Calu3 (cell line): ENCODE measurements at places on chromosomes 2 and 18. TPM values are rescaled to one million over a fixed set of nuclear protein-coding genes. Genes with fewer than 3 reads are reported as not detected.

GRCh38 chr2:140988597-140988996 lies 1142.2 kb downstream of the LRP1B start:
- no peak overlapping the region for H3K27ac ChIP-seq
- H3K4me3 ChIP-seq, result no peak overlapping the region
- no peak for DNase-seq

- H3K4me1 ChIP-seq, result peaks cover 10% of the 10 kb centered on the region
- DNase-seq, result no peak
- peaks cover 32% of the 10 kb centered on the region for H3K36me3 ChIP-seq
- no peaks in the 10 kb centered on the region for H3K27me3 ChIP-seq
Observed at GRCh38 chr2:175181877-175182308, 383 bp upstream of the ATP5MC3 start.

The NBEAL1 gene
- total RNA-seq, result 31.4 and 37.6 TPM in 2 replicates

The NEU4 gene
- total RNA-seq, result 0.14 and 0.37 TPM in 2 replicates

DNA sequence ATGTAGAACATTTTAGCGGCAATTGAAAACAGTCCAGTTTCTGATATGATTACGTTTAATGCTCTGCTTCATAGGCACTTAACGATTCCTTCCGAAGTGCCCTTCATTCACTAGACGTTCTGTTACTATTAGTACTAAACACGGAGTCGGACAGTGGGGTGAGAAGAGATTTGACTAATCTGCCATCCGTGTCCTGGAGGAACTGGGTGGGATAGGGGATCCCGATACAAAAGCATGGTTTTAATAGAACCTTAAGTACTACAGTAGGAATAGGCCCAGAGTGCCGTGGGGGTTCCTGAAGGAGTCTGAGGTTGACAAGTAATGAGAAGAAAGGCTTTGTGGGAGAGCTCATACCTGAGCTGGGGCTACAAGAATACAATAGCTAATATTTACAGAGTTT lies 631 bp downstream of the MORN2 start:
- peak overlapping the region; percentile 96 for H3K27ac ChIP-seq
- H3K36me3 ChIP-seq, result peaks cover 24% of the 10 kb centered on the region
- peaks cover 16% of the 10 kb centered on the region for H3K4me1 ChIP-seq
- peak overlapping the region; percentile 99 for H3K4me3 ChIP-seq
- H3K27me3 ChIP-seq, result no peaks in the 10 kb centered on the region
- DNase-seq, result no peak

DNA sequence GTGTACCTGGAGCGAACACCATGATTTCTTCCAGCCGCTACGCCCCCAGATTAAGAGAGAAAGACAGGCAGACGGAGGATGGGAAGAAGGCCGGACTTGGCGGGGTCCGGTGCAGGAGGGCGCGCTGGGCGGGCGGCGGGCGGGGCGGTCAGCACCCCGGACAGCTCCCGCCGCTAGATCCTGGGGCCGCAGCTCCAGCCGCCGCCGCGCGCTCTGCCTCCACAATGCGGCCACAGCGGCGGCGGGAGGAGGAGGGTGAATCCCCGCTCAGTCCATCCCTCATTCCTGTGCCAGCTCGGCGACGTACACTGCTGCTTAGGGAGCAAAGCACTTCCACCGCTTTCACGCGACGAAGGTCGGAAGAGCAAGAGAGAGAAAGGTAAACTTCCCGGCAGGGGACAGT lies at the start of gene AKAIN1:
Gene AKAIN1 (minus strand): TSS at position 226 of the 403 bp plus-strand sequence. CDS start 204 bp downstream, at position 22.
- H3K36me3 ChIP-seq, result no peaks in the 10 kb centered on the region
- H3K4me1 ChIP-seq, result no peaks in the 10 kb centered on the region
- H3K27me3 ChIP-seq, result no peaks in the 10 kb centered on the region
- H3K27ac ChIP-seq, result no peak within 1 kb of the TSS
- H3K4me3 ChIP-seq, result no peak within 1 kb of the TSS

DNA sequence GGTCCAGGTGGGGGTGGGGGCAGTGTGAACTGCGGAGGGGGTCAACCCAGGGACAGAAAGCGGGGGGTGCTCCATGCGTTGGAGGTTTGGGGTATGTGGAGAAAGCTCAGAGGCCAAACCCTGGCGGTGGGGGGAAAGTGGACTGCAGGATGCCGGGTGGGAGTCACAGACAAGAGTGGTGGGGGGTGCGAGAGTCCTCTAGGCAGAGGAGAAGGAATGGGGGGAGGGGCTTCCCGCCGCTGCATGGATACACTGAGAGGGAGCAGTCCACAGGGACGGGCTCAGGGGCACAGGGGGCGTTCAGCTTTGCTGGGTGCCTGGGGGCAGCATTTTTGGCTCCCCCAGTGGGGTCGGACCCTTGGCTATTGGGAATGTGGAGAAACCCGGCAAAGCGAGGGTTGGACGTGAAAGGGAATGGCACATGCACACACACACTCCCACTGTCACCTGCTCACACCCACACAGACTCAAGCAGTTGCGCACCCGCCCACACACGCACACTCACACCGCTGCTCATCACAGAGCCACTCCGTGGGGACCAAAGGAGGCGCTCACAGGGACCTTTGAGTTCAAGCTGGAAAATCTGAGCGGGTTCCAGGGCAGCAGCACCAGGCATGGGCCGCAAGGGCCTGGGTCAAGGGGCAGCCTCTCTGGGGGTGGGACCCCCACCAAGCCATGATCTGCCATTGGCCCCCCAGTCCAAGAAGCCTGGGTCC lies 7.7 kb downstream of the GBX2 start:
- H3K36me3 ChIP-seq, result peaks cover under 1% of the 10 kb centered on the region
- H3K27ac ChIP-seq, result no peak overlapping the region
- no peaks in the 10 kb centered on the region for H3K4me1 ChIP-seq
- no peak overlapping the region for H3K4me3 ChIP-seq

GRCh38 chr2:37753758-37754157 lies 82.3 kb upstream of the CDC42EP3 start:
- H3K4me3 ChIP-seq, result peak overlapping the region; percentile 48
- H3K4me1 ChIP-seq, result peaks cover 13% of the 10 kb centered on the region
- H3K36me3 ChIP-seq, result no peaks in the 10 kb centered on the region
- DNase-seq, result peak; percentile 7
- H3K27me3 ChIP-seq, result no peaks in the 10 kb centered on the region
- peak overlapping the region; percentile 58 for H3K27ac ChIP-seq

- no peaks in the 10 kb centered on the region for H3K27me3 ChIP-seq
- no peak for DNase-seq
- H3K4me1 ChIP-seq, result peaks cover 28% of the 10 kb centered on the region
- H3K36me3 ChIP-seq, result peaks cover 5% of the 10 kb centered on the region
- H3K27ac ChIP-seq, result no peak overlapping the region
Observed at GRCh38 chr18:13379062-13379865, 160.7 kb downstream of the LDLRAD4 start.

DNA sequence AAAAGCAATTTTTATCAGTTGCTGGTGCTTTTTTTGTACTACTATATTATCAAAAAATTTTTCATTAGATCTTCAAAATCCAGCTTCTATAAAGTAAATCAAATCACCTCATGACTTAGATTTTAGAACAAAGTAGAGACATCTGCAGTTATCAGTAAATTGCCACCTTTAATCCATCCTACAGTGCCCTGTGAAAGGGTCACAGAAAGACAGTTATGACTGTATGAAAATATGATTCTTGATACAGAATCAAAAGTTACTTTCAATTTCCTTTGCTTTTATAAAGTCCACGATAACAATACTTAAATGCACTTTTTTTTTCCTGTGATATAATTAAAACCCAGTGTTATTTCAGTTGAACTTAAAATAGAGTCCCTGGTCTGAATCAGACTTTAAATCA lies 61.4 kb downstream of the PRPF40A start:
- H3K4me1 ChIP-seq, result no peaks in the 10 kb centered on the region
- no peak overlapping the region for H3K27ac ChIP-seq
- no peak overlapping the region for H3K4me3 ChIP-seq

- no peak for DNase-seq
- H3K4me1 ChIP-seq, result peaks cover 5% of the 10 kb centered on the region
- H3K4me3 ChIP-seq, result no peak overlapping the region
- H3K27ac ChIP-seq, result no peak overlapping the region
Observed at GRCh38 chr2:60819155-60819862, 62.1 kb upstream of the REL start.

DNA sequence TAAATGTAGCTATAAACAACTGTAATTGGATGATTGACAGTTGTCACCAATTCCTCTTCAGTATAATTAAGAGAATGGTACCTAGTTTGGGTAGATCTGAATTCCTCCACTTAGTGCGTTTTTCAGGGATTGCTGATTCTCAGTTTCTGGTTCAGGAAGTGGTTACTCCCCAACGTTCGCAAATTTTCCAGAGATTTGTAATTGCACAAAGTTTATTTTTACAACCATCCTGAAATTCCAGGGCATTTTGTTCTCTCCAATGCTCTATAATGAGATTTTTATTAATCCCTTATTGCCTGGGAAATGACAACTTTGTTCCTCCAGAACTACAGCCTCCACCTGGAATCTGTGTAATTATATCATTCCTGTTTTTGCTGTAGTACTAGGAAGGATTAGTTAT lies 710.6 kb upstream of the ZEB2 start:
- H3K27me3 ChIP-seq, result no peaks in the 10 kb centered on the region
- no peak overlapping the region for H3K27ac ChIP-seq
- H3K4me3 ChIP-seq, result no peak overlapping the region
- DNase-seq, result no peak

GRCh38 chr18:48030616-48031480 lies 100.4 kb upstream of the SMAD2 start:
- H3K27me3 ChIP-seq, result peaks cover 24% of the 10 kb centered on the region
- H3K36me3 ChIP-seq, result no peaks in the 10 kb centered on the region
- H3K4me1 ChIP-seq, result no peaks in the 10 kb centered on the region
- no peak overlapping the region for H3K27ac ChIP-seq

The TNP1 gene
- total RNA-seq, result not detected in 2 replicates

DNA sequence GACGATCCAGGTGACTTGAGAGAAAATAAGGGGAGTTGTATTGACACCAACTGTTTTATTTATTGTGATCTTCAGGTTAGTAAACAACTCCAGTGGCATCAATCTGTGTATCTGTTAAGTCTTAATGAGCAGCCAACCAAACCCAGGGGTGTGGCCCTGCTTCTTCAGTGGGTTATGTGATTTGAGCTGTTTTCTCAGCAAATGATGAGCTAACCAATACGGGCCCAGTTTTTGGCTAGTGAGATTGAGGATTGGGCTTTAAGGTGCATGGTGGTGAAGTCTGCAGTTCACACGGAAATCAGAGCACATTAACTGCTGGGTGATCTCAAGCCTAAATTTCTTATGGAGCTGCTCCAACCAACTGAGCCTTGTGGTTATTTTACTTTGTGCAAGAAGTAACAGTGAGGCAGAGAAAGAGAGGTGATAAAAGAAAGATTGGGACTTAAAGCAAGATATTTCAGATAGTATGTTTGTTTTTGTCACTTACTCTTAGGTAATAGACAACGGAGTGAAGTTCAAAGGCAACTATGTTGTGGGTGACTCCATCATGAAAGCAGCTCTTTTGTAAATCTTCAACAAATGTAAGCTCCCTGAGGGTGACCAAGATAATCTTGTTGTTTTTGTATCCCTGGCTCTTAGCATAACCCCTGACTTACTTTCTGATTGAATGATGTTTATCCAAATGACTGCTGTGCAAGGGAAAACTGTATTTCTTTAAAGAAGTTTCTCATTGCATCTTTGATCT lies 2.4 kb downstream of the MTCL1 start:
- peaks cover 51% of the 10 kb centered on the region for H3K4me1 ChIP-seq
- peak; percentile 44 for DNase-seq
- H3K27me3 ChIP-seq, result no peaks in the 10 kb centered on the region

- no peaks in the 10 kb centered on the region for H3K4me1 ChIP-seq
- H3K36me3 ChIP-seq, result no peaks in the 10 kb centered on the region
- no peak overlapping the region for H3K4me3 ChIP-seq
- DNase-seq, result peak; percentile 42
- no peaks in the 10 kb centered on the region for H3K27me3 ChIP-seq
- H3K27ac ChIP-seq, result no peak overlapping the region
Observed at GRCh38 chr2:162301151-162301804, 17.2 kb downstream of the IFIH1 start.

DNA sequence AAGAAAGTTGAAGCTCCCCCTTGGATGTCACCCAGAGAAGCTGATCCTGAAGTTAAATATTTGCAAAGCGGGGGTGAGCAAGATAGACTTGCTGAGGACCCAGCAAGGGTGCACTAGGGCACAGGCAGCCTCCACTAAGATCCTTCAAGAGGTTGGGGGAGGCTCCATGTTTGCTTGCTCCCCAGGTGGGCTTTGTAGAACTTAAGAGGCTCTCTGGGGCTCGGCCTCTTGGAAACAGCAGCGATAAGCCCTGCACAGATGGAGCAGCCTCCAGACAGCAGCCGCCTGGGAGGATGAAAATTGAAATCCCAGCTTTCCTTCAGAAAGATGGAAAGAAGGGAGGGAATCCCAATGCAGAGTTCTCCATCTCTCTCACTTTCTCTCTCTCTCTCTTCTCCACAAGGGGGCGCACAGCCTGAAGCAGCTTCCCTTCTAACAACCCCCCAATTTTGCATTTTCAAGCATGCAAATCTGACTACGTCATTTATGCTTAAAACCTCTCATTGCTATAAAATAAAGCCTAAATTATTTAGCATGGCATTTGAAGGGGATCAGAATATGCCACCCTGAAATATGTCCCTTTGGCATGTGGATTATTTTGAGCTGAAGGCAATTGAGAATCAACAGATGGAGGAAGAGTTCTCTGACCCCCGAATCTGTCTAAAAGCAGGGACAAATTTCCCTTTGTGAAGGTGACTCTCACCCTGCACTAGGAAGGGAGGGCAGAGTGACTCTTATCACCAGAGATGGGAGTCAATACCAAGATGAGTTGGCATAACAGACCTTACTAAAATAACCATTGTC lies 185.7 kb upstream of the KLHL29 start:
- peaks cover 16% of the 10 kb centered on the region for H3K27me3 ChIP-seq
- peak; percentile 43 for DNase-seq
- H3K4me1 ChIP-seq, result no peaks in the 10 kb centered on the region

- H3K4me3 ChIP-seq, result no peak overlapping the region
- H3K36me3 ChIP-seq, result peaks cover 5% of the 10 kb centered on the region
- DNase-seq, result no peak
- H3K4me1 ChIP-seq, result peaks cover 6% of the 10 kb centered on the region
- no peak overlapping the region for H3K27ac ChIP-seq
- no peaks in the 10 kb centered on the region for H3K27me3 ChIP-seq
Observed at GRCh38 chr2:30761226-30761625, 46.0 kb downstream of the CAPN13 start.

- peaks cover 11% of the 10 kb centered on the region for H3K36me3 ChIP-seq
- H3K27me3 ChIP-seq, result no peaks in the 10 kb centered on the region
- peaks cover 8% of the 10 kb centered on the region for H3K4me1 ChIP-seq
- H3K4me3 ChIP-seq, result no peak overlapping the region
- DNase-seq, result no peak
Observed at GRCh38 chr2:48510329-48510728, 19.6 kb upstream of the STON1 start.

The LOXHD1 gene
- total RNA-seq, result not detected in 2 replicates

DNA sequence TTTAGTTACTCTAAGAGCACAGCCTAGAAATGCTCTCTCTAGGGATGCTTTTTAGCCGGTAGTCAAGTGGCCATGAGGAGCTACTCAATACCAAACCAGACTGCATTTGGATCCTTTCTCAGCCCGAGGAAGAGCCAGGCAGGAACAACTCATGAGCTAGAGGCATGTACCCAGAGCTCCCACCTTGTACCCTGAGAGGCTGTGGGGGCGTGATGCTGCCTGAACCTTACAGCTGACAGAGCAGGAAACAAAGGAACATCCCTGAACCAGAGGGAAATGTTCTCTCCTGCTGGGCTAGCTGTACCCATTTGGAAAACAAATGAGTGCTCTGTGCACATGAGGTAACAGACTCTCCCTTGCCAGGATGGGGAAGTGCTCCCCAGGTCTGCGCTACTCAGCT lies 131.6 kb downstream of the OSR1 start:
- no peaks in the 10 kb centered on the region for H3K27me3 ChIP-seq
- no peak for DNase-seq
- no peaks in the 10 kb centered on the region for H3K36me3 ChIP-seq
- H3K4me1 ChIP-seq, result no peaks in the 10 kb centered on the region
- H3K4me3 ChIP-seq, result no peak overlapping the region
- no peak overlapping the region for H3K27ac ChIP-seq

GRCh38 chr2:33706410-33706809 lies 107.3 kb upstream of the FAM98A start:
- H3K36me3 ChIP-seq, result no peaks in the 10 kb centered on the region
- no peaks in the 10 kb centered on the region for H3K27me3 ChIP-seq
- H3K4me3 ChIP-seq, result no peak overlapping the region
- no peaks in the 10 kb centered on the region for H3K4me1 ChIP-seq
- DNase-seq, result no peak
- H3K27ac ChIP-seq, result no peak overlapping the region
